ENCODE measurements at places on chromosomes 1 and 21.
A peak's percentile ranks its signal among the peaks of the same experiment; 100 is the strongest.

DNA sequence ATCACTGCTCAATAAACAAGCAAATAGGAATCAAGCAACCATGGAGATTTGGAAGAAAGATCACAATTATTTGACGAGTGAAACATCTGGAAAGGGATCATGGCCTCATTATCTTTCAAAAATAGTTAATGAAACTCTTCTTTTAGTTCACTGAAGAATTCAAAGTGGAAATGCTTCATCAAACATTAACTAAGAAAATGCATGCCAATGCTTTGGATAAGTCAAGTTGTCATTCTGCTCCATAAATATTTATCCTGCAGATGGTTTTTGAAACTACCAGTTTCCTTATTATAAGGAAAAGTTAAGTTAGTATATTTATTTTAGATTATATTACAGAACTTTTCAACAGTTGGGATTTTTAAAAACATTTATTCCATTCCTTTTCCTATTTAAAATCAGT lies 206.5 kb upstream of the ADGRL2 start:
- DNase-seq = no peak

DNA sequence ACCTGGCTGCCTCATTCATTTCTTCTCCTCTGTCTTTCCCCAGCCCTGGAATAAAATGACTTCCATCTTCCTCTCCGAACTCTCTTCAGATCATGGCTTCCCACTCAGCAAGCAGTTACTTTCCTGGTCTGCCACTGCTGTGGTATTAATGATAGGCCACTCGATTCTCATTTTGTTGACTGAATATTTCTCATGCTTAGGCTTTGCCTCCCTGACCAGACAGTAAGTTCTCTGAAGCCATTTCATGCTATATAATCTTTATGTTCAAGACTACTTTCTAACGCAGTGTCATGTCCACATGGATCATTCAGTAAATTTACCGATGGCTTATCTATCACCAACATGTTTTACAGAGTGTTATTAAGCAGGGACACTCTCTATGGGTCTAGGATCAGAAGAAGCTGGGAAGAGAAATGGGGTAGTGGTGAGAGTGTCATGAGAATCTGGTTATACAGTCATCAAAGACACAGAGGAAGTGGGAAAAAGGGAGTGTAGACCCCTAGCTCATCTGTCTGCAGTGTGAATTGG lies 20.6 kb downstream of the RUNX1 start:
- DNase-seq = no peak

- DNase-seq = no peak
Observed at GRCh38 chr1:70990469-70991253, 57.0 kb downstream of the PTGER3 start.

GRCh38 chr1:177471244-177471643 lies 300.5 kb downstream of the BRINP2 start:
- DNase-seq = no peak

GRCh38 chr21:38838598-38839327 lies 33.0 kb downstream of the ETS2 start:
- DNase-seq = no peak

GRCh38 chr21:39022863-39023693 lies 160.2 kb downstream of the PSMG1 start:
- DNase-seq = no peak

DNA sequence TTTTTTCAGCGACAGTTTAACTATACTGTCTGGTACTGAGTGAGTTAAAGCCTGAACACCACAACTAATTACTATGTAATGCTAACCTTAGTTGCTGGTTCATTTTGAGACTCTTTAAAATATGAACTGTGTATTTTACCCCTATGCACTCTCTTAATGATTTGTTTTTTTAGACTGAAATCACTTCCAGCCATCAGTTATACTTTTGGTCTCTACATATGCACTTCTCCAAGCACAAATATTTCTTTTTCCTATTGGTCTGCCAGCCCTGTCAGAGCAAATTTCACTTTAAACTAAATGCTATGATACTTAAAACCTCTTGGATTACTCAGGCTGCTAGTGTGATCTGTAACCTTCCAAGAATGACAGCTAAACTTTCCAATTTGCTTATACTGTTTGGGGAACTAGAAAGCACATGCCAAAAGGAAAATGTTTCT lies 38.1 kb upstream of the SCYL3 start:
- DNase-seq = no peak

DNA sequence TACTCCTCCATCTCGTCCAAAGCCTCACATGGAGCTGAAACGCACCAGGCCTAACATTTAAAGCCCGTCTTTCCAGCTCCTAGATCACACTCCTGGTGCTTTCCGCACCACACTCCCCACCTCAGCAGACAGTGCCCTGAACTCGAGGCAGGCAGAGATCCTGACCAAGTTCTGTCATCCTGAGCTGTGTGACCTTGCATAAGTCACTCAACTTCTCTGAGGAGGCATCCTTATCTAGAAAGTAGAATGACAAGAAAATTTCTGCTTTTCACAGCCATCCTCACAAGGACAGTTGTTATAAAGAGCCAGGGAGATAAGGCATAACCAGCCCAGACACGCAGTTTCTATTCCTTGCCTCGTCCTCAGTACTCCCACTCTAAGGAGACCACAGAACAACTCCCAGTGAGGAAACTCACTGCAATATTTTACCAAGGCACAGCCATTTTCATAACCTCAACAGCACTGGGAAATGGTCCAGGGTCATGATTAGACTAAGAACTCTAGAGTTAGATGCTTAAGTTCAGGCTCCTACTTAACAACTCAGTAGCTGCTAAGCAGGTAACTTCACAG lies 3.1 kb downstream of the LRP8 start:
- DNase-seq = no peak

DNA sequence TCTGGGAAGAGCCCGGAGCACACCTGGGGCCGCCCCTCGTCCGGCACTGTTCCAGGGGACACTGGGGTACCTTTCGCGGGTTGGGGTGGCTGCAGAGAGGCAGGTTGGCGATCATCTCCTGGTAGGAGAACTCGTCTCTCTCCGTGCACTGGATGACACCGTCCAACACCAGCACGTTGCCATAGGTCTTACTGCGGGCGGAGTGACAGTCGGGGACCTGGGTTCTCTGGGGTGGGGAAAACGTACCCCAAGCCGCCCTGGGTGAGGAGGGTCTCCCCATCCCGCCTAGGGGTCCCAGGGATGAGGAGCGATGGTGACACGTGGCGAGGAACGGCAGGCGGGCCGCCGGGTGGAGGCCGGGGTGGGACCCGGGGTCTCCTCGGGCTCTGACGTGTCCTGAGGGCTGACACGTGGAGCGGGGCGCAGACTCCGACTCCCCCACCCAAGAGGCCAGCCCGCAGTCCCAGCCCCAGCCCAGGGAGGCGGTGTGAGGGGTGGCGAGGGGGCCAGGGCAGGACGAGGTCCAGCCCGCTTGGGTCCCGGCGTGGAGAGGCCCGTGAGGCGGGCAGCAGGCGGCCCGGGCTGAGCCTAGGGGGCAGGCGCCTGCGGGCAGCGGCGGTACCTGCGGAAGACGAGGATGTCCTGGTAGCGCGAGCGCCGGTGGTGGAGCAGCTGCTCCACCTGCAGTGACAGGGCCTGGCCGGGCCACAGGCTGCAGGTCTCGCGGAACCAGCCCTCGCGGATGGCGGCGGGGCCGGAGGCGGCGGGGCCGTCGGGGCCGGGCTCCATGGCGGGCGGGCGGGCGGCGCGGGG lies 457 bp downstream of the SRM start:
- peak; percentile 23 for DNase-seq

DNA sequence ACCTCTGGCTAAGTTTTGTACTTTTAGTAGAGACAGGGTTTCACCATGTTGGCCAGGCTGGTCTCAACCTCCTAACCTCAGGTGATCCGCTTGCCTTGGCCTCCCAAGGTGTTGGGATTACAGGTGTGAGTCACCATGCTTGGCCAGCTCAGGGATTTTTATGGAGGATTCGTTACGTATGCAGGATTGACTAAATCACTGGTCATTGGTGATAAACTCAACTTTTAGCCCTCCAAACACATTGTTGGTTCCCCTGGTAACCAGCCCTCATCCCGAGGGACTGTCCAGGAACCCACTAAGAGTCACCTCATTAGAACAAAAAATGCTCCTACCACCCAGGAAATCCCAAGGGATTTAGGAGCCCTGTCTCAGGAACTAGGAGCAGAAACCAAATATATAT lies 40.4 kb downstream of the ST3GAL3 start:
- no peak for DNase-seq

DNA sequence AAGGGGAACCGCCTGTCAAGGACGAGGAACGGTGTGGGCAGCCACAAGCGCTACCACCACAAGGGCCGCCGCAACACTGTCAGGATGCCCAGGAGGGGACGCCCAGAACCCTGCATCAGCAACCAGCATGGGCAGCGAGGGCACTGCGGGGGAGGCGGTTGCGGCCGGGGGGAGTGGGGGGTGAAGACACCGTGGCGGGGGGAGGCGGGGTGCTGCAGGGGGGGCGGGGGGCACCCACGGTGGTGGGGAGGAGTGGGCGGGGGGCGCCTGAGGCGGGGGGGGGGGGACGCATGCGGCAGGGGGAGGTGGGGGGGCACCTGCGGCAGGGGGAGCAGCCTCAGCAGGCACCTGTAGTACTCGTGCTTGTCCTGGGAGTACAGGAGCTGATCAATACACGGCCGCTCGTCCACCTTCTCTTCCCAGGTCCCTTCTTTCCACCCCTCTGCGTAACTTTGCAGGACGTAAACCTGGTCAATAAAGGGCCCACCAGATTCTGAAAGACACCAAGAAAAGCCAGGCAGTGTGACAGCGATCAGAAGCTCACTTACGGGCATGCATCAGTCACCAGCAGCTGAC lies 4.6 kb downstream of the POFUT2 start:
- DNase-seq = no peak

DNA sequence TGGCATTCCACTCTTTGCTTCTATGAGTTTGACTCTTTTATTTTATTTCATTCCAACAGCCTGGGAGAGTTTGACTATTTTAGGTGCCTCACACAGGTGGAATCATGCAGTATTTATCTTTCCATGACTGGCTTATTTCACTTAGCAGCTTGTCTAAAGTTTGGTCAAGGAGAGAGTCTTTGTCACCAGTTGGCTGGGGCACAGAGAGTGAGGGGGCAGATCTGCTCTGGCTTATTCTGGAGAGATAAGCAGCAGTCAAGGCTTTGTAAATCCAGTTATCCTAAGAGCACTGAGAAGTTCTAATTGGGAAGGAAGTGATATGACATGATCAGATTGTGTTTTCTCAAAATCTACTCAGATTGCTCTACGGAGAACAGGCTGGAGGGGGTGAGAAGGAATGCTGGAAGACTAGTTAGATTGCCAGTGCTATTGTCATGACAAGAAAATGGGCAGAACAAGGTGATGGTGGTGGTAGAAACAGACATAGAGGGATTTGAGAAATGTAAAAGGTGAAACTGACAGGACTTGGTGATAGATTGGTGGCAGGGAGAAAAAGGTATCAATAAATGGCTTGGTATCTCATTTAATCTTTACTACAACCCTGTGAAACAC lies 12.1 kb upstream of the CTTNBP2NL start:
- no peak for DNase-seq

DNA sequence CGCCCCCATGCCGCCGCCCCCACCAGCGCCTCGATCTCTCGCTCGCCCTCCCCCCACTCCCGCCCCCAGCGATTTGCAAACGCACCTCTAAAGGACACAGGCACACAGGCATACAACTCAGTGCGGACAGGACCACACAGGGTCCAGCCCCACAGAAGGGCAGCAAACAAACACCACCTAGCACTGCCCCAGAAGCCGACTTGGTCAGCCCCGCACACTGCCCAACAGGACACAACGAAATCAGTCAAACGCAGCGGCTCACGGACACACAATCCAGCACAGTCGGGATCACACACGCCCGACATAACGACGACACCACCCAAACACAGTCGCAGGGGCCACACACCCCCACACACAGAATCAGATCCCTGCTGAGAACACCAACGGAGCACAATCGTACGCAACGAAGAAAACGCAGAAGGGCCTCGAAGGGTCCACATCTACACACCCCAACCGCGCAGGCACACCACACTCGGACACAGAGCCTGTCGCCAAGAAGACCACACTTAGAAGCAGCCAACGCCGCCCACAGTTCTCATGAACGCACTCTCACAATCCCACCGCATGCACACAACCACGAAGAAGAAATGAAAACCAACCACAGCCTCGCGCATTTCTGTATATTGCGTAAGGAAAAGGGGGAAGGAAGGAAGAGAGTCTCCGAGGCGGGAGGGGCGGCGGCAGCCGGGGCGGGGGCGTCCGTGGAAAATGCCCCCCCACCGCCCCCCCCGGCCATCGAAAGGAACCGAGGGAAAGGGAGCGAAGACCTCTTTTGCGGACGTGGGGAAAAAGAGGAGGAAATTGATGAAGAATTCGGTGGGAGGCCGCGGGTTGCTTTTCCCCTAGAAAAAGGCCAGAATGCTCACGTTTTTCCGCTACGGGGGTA lies 481 bp downstream of the TAL1 start:
- no peak for DNase-seq

DNA sequence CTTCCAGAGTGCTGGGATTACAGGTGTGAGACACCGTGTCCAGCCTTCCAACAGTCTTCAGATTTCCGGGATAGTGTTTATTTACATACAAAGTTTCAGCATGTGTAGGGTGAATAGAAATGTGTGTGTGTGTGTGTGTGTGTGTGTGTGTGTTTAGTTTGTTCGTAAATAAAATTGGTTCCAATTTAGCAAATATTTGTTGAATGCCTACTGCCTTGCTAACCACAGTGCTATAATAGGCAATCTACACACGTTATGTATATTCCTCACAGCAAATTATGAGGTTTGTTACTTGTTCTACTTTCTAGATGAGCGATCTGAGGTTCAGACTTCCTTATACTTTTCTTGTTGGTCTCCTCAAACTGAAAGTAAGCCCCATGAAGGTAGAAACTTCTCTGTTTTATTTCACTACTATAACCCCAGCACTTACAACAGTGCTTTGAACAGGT lies 32.8 kb upstream of the EPS15 start:
- no peak for DNase-seq

- DNase-seq = no peak
Observed at GRCh38 chr1:22959545-22960360, 12.9 kb downstream of the LACTBL1 start.

- DNase-seq = no peak
Observed at GRCh38 chr1:204418174-204419063, 6.8 kb upstream of the PPP1R15B start.

DNA sequence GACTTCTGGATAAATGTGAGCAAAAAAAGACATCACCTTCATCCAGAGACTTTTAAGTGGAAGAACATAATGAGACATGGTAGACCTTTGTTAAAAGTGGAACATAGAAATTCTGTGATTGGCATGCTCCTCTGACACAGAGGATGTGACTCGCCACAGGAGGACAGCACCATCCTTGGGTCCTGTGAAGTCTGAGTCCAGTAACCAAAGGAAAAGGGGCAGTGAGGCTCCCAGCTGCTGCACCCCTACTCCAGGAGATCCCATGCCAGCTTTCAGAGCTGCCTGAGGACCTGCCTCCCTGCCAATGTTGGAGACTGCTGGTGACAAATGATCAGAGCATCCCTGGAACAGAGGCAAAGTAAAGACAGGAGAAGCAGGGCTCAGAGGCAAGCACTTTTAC lies 136.2 kb downstream of the BRINP2 start:
- DNase-seq = no peak

DNA sequence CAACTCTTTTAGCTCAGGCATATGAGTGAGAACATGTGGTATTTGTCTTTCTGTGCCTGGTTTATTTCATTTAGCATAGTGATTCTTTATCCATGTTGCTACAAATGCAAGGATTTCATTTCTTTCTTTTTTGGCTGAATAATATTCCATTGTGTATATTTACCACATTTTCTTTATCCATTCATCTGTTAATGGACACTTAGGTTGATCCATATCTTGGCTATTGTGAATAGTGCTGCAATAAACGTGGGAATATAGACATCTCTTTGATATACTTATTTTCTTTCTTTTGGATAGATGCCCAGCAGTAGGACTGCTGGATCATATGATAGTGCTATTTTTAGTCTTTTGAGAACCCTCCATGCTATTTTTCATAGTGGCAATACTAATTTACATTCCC lies 30.8 kb downstream of the ASB17 start:
- no peak for DNase-seq

All from effector CD8-positive, alpha-beta T cell (primary cell).